Myocyte (in vitro differentiated cells): ENCODE measurements at places on chromosomes 7 and 10. TPM values are rescaled to one million over a fixed set of nuclear protein-coding genes. Genes with fewer than 3 reads are reported as not detected.

DNA sequence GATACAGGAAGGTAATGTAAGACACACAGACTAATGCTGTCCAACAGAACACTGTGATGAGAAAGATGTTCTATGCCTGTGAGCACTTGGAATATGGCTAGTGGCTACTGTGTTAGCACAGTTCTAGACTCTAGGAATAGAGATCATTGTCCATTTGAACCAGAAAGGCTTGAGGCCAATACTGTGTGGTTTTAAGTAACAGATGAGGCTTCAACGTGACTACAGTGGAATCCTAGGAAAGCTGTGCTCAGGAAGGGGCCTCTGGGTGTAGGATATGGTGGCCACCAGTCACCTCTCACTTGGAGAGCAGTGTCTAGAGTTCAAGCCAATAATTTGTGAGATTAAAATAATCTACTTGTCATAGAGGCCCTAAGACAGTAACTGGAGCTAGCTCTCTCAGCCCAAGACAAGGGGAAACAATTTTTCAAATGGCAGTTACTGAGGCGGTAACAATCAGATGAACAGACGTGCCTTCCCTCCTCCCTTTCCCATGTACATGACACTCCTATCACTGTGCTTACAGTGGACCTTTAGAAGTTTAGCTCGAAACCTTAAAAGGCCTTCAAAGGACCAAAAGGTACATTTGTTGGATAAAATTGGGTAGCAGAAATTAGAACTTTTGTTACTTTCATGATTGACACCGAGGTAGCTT, 10.2 kb downstream of the ZDHHC16 start:
- peak; percentile 33 for DNase-seq

Gene ASB4
- total RNA-seq: 0.35 TPM in 1 of 2 replicates, not detected in the other

Gene BAZ1B
- 70.0 and 76.7 TPM in 2 replicates for total RNA-seq

Gene AKR1B15
- 1.2 and 1.8 TPM in 2 replicates for total RNA-seq

- DNase-seq: no peak
Observed at GRCh38 chr7:52956379-52956915, 79.0 kb upstream of the POM121L12 start.

Gene GPRIN2
- total RNA-seq: not detected in 2 replicates
